NCI-H774 (cell line): ENCODE measurements at places on chromosomes 7 and 10.

DNA sequence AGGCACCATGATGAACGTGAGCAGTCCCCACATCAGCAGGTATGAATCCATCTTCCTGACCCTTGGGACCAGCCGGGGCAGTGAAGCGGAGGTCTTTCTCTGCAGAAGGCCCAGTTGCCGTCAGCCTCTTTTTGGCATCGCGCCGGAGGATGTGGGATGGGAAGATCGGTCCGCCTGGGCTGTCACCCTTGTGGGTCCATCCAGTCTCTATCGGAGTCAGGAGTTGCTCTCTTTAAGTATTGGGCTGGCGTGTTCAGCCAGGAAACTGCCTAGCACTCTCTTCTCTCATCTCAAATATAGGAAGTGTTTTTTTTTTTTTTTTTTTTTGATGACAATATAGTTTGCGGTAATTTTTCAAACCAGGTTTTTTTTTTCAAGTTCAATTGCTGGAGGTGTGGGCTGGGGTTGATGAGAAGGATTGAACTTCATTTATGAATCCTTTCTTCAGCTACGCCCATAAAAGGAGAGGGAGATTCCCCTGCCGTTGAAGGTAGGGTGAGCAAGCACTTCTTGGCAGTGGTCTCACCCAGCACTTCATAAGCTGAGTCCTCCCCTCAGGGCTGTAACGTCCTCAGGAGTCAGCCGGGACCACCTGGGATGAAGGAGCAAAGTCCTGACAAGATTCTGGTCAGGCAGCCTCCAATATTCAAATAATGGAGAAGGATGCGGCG is at the start of gene IL2RA:
IL2RA (minus strand) TSS at position 267 of the 671 bp plus-strand sequence; CDS start at position 51, 216 bp downstream.
- no peak for DNase-seq

- no peak for DNase-seq
Measured at GRCh38 chr7:1946773-1947450, 276.8 kb downstream of the ELFN1 start.

GRCh38 chr10:114384181-114384580 is 20.1 kb downstream of the AFAP1L2 start:
- no peak for DNase-seq

- DNase-seq: no peak
Measured at GRCh38 chr10:107548301-107548700, 383.8 kb upstream of the SORCS1 start.

DNA sequence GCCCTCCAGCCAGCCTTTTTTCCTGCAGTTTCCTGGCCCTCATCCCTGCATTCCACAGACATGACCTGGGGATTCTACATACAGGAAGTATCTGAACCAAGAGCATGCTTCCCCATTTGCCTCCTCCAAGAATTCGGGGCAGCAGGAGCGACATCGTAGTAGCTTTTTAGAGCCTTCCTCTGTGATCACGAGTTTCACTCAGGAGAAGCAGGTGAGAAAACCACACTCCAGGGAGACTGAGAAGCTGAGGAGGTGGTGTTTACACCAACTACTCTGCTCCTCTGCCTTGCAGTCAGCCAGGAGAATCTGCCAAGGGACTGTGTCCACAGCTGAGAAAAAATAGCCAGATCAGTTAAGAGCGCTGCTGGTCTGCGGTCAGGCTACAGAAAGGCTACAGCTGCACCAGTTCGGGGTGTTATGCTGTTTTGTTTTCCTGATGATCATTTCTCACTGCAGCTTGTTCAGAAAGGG is 54.1 kb downstream of the HSPA12A start:
- no peak for DNase-seq

DNA sequence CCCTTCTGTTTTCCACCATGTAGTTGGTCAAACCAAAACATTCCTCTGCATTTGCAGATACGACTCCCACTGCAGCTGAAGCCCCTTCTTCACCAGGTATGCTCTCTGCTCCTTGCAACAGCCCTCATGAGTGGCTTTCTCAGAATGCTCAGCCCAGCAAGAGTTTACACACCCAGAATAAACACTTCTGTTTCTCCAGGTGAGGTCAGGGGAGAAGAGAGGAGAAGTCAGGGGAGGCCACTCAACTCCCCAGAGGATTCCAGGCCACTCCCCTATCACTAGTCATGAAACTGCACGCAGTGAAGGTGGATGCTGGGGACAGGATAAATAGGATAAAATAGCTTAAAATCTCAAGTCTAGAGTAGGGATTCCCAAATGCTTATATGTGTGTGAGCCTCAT is 31.2 kb downstream of the CUZD1 start:
- no peak for DNase-seq

- no peak for DNase-seq
Measured at GRCh38 chr7:97859606-97860204, 12.5 kb downstream of the ASNS start.

DNA sequence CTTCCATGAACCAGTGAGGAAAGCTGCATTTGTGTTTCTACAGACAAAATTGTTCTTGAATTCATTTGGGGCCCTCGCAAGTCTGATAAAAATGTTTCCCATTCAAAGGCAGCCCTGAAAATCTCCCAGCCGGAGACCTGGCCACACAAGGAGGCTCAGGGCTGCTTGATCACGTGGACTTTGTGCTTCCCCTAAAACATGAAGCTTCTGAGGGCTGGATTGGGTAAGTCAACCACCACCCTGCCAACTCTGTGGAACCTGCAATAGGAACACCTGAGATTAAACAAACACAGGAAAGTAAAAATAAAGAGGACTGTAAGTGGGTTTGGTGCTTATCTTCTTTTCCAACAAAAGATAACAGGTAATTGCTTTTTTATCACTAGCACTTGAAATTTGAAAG is 133.8 kb downstream of the C10orf90 start:
- no peak for DNase-seq

- no peak for DNase-seq
Measured at GRCh38 chr10:106571192-106571946, 593.1 kb downstream of the SORCS1 start.

- DNase-seq: no peak
Measured at GRCh38 chr7:118372530-118372929, 148.0 kb downstream of the ANKRD7 start.

DNA sequence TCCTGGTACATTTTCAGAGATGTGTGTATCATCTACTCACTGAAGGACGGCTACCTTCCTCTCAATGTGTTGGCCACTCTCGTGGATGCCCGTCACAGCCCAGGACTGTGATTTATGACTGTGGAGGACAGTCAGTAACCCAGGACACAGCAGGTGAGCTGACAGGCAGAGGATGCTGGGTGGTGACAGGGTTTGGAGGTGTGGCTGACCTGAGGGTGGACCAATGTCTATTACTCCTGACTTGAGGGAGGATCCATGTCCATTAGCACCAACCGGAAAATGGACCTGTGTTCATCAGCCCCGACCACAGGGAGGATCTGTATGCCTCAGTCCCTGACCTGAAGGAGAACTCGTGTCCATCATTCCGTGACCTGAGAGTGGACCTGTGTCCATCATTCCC is 96.1 kb downstream of the ADCY1 start:
- no peak for DNase-seq

DNA sequence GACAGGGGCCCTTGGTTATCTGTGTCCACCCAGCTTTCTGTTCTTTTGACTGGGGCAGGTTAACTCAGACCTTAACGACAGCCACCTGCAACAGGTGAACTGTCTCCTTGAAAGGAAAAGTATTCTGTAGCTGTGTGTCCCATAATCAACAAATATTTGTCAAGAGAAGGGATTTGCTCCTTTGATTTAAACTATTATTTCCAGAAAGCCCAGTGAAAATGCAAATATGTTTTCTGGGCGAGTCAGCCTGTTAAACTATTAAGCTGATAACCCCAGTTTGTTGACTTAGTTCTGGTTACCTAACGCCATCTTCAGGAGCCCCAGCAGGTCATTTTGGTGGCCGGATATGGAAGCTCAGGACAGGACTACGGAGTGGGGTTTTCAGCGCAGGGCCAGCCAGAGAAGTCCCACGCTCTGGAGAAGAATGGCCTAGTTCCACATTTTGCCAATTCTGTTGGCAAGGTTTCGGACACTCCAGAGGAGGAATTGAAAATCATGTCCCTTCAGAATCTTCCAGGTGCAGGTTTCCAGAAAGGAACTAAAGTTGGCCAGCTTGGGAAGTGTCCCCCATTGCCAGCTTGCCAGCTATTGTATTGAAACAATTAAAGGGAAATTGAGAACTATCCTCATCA is 54.5 kb downstream of the ADRA2A start:
- no peak for DNase-seq

GRCh38 chr10:48767373-48768143 is 82.9 kb downstream of the WDFY4 start:
- no peak for DNase-seq

GRCh38 chr10:30027057-30028005 is 32.1 kb downstream of the JCAD start:
- DNase-seq: no peak

DNA sequence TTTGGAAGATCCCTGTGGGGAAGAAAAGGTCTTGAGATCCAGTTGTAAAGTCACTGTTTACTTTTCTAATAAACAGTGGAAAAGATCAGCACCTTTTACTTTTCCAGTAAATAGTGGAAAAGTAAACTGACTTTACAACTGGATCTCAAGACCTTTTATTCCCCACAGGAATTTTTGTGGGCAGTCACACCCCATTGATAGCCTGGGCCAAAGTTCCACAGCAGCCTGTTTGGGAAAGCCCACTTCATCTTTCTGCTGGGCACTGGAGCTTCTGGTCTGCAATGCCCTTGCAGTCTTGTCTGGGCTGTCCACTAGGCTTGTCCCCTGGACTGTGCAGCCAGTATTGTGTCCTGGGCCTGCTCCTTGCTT is 50.2 kb downstream of the ADCY1 start:
- DNase-seq: no peak

DNA sequence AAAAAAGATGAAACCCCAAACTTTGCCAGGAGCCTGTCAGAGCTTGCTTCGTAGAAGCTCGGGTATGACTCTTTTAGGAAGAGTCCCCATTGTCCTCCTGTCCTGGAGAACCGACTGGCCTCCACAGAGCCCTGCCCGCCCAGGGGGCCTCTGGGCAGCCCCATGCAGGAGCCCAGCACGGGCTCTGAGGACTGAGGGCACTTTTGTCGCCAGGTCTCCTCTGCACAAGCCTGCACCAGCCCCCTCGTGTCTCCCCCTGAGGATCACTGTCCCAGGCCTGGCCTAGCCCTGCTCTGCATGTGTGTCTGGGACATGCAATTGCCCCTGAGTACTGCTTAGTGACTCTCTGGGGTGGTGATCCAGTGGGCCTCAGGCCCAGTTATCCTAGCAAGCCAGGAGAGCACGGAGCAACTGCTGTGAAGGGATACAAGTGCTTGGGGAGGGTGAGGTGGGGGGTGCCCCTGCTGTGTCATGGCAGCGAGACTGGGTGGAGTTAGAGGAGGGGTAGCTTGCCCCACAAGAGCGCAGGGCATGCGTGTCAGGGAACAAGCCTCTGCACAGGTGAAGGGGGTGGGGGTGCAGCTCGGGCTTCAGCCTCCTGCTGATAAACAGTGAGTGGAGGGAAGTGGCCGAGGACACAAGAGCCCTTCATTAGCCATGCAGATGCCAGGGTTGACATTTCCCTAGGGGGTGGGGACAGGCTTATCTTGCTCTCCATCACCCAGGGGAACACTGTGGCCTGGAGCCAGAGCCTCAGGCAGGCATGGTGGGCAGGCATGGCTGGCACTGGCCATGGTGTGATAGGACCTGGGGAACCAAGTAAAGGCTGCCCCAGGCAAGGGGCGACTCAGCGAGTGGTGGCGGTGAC is 143.4 kb downstream of the C10orf105 start:
- peak; percentile 2 for DNase-seq

DNA sequence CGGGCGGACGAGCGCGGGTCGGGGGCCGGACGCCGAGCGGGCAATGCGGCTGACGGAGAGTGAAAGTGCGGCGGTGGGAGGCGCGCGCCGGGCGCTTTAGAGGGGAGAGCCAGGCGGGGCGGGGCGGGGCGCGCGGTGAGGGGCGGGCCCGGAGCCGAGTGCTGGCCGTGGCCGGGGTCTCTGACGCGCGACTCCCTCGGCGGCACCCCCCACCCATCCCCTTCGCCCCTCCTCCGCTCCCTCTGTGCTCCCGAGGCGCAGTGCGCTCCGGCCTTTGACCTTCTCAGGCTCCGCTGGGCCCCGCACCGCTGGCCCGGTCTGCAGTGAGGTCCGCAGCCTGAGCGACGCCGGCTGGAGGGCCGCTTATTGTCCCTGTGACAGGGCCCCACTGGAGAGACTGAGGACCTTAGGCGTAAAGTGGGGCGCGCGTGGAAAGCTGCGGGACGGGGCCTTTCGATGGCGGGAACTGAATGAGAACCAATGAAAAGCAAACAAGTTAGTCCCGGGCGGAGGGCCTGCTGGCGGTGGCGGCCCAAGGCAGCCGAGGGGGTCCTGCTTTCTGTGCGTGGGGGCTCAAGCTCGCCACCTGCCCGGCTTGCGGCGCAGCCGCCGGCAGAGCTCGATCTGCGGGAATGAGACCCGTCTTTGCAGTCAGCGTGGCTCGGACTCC is at the start of gene CXCL12:
CXCL12 (minus strand) TSS at position 72 of the 670 bp plus-strand sequence. CDS start 92 bp downstream, outside the sequence.
- no peak for DNase-seq

DNA sequence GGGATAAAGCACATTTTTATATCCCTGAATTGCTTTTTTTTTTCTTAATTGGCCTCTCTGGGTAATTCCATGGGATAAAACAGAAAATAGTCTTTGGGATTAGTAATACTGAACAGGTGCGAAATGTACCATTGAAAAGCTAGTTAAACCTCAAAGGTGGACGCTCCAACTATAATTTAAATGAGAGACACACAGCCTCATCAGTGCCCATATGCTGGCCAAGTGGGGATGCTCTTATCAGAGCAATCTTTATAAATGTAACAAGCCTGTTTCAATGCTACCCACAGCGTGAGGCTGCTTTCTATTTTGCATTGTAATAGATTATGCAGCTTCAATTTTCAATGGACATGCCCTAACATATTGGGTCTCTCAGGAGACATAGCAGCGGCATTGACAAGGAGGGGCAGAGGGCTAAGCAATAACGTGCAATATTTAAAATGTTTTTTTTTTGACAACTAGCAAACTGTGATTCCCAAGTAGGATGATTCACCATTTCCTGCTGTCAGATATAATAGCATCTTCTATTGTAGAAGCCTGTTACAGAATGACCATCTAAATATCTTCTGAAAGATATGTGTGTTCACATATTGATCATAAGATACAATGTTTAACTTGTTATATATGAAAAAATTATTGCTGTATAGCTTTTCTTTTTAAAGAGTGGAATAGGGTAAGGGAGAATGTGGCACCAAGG is 91.3 kb upstream of the BET1 start:
- DNase-seq: no peak

DNA sequence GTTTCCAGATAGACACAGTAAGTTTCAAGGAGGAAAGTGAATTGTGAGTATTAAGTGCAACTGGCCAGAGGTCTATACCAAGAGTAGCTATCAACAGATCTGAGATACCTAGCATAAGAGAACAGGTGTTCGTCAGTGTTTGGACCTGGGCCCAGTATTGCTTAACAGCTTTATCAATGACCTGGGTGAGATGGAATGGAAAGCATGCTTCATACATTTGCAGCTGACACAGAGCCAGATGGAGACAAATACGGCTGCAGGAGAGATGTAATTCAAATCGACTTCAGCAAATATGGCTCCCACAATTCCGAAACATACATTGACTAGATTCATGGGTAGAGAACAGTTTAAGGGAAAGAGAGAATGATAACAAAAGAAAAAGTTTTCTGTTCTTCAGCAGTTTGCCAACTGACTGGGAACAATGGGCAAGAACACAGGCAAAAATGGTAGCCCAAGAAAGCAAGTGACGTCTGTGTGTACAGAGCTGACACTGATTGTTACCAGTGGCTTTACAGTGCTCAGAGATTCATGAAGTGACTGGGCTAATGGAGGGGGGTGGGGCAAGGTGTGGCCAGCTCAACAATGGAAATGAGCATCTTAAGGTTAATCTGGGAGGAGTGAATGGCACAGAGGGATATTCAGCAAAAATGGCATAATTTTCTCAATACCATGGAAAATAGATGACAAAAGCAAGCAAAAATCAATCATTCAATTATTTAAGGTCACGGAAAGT is 28.0 kb upstream of the COBL start:
- DNase-seq: peak; percentile 68
